CD4-positive, alpha-beta memory T cell (primary cell): ENCODE measurements at places on chromosomes 16 and 17.

DNA sequence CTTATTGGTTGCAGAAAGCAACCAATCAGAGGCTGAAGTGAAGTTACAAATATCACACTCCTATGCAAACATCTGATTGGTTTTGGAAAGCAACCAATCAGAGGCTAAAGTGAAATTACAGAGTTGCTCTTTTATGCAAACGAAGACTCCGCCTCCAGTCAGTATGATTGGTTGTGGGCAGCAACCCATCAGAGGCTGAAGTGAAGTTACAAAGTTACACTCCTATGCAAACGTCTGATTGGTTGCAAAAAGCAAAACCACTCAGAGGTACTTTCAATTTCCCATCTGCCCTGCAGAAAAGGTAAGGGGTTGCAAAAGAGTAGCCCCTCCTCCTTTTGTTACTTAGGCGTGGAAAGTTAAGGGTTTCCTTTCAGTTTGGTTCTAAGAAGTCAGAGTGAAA, 697.3 kb downstream of the MAF start:
- no peak for DNase-seq

- no peak for DNase-seq
These were observed 23.7 kb downstream of the ITPRIPL2 start for GRCh38 chr16:19137201-19138128.

GRCh38 chr17:5862395-5862794, 207.8 kb upstream of the WSCD1 start:
- DNase-seq, result no peak

- no peak for DNase-seq
These were observed 347.5 kb upstream of the TNRC6C start for GRCh38 chr17:77610972-77611521.

- peak; percentile 73 for DNase-seq
These were observed 28.6 kb upstream of the NUDT16L1 start for GRCh38 chr16:4664538-4665418.

- DNase-seq, result no peak
These were observed 142.0 kb upstream of the RCVRN start for GRCh38 chr17:10046786-10047785.

DNA sequence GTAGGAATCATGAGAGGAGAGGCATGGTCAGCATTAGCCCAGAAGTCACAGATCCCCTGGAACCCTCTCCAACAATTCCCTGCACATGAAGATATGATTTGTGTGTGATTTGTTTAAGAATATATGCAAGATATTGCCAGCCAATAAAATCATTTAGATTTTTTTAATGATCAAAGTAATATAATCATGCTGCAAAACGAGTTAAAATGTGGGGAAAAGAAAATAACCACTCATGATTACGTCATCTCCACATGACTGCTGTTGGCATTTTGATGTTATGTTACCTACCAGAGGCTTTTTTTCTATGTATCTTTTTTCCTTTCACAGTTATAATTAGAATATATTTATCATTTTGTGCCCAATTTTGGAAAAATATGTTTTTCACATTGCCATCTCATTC, 22.4 kb downstream of the SLC35G3 start:
- peak; percentile 59 for DNase-seq

DNA sequence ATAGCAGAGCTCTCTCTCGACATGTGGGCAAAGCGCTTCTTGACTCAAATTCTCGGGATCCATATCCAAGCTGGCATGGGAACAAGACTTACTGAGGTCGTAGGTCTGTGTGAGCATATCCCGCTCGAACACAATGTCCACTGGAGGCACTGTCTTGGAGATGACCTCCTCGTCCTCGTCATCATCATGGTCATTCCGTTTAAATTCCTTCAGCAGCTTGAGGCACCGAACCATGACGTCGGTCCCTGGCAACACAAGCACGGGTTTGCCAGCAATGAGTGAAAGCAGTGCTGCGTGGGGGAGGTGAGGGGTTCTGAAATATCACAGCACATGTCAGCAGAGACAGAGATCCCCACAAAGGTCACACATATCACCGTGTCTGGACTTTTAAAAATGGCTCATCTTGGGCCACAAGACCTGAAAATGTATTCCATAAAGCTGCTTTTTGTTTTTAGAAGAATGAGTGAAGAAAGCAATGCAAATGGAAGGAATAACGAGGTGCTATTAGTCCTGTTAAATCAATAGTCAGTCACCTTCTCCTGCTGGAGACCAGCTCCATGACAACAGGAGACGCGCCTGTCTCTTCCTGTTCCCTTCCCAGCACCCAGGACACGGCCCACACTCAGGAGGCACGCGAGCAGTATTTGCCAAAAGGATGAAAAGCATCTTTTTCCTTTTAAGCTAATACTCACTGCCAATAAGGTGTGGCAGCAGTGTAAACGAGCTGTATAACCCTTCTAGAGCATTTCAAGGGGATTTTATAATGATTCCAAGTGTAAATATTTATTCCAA, 37.9 kb downstream of the GTF3C1 start:
- DNase-seq, result no peak

- DNase-seq, result no peak
These were observed 542 bp downstream of the SLC39A11 start for GRCh38 chr17:73091770-73092522.

GRCh38 chr17:35189291-35189690, 4.9 kb downstream of the SLC35G3 start:
- DNase-seq, result no peak

DNA sequence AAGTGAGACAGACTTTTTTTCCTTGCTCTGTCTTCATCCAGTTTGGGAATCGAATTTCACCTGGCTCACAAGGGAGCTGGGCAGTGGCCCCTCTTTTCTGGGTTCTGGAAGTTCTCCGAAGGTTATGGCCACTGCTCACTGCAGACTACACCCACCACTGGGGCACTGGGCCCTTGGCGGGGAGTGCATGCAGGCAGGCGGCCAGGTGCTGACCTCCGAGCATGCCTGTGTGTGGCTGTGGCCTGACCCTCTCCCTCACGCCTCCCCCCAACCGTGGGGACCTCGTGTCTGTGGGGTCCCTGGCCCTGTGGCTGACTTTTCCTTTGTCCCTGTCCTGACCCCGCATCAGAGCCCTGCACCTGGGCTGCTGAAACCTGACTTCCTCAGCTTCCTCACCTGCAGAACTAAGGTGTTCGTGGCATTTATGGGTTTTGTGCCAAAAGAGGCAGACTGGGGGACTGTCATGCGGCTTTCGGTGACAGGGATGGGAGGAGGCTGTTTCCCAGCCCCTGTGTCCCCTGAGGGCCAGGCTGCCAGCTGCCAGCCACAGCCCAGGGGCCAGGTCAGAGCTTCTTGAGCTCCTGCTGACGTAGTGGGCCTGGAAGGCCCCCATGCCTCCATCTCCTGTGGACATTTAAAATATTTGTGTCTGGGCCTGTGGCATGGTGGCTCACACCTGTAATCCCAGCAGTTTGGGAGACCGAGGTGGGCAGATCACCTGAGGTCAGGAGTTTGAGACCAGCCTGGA, 21.4 kb downstream of the ASPSCR1 start:
- no peak for DNase-seq

GRCh38 chr17:28191018-28191417, 128.0 kb upstream of the TMEM97 start:
- no peak for DNase-seq

- DNase-seq, result no peak
These were observed 23.2 kb downstream of the PIEZO1 start for GRCh38 chr16:88761830-88762229.

DNA sequence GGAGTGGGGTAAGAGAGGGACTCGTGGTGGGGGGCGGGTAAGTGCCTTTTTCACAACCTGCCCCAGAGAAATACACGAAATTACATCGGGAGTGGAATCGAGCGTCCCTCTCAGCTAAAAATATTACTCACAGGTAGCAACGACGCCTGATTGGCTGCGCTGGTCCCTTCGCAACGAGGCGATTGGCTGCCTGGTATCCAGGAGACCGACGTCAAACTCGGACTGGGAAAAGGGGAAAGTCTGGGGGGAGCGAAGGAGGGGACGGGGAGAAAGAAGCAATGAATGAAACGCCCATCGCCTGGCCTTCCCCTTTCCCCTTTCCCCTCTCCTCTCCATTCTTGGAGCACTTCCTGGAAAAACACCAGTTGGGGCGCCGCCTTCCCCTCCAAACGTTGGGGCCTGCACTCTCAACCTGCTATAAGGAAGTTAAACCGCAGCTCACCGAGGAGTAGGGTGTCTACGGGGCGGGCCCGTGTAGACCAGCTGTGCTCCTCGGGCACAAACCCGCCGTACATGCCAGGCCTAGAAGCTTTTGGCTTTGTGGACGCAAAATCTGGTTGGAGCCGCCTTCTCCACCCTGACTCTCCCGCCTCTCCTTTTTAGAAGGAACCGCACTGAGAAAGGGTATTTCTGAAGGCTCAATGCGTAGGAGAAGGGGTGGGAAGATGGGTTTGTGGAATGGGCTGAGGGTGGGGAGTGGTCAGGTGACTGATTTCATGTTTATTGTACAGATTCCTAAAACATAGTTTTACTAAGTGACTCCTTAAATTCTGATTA, 1.4 kb upstream of the TOB1 start:
- peak; percentile 85 for DNase-seq

DNA sequence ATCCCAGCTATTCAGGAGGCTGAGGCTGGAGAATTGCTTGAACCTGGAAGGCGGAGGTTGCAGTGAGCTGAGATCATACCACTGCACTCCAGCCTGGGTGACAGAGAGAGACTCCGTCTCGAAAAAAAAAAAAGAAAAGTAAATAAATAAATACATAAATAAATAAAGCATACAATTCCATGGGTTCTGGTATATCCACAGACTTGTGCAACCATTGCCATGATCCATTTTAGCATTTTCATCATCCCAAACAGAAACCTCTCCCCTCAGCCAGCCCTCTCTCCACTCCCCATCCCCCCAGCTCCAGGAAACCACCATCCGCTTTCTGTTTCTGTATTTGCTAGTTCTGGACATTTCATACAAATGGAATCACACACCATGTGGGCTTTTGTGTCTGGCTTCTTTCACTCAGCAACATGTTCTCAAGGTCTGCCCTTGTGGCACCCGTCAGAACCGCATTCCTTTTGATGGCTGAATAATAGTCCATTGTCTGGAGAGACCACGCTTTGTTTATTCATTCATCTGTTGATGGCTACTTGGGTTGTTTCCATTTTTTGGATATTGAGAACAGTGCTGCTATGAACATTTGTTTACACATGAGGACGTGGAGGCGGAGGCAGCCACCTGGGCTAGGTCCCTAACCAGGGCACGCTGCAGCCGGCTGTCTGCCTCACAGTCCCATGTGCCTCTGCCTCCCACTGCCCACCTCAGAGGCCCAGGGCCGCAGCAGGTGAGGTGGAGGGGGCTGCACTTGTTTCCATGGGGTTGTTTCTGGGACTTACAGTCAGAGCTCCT, 76.2 kb downstream of the NT5M start:
- no peak for DNase-seq

- no peak for DNase-seq
These were observed 381.5 kb downstream of the CPPED1 start for GRCh38 chr16:12422233-12422632.

GRCh38 chr16:48383877-48384519, 1.2 kb downstream of the SIAH1 start:
- DNase-seq, result peak; percentile 6

DNA sequence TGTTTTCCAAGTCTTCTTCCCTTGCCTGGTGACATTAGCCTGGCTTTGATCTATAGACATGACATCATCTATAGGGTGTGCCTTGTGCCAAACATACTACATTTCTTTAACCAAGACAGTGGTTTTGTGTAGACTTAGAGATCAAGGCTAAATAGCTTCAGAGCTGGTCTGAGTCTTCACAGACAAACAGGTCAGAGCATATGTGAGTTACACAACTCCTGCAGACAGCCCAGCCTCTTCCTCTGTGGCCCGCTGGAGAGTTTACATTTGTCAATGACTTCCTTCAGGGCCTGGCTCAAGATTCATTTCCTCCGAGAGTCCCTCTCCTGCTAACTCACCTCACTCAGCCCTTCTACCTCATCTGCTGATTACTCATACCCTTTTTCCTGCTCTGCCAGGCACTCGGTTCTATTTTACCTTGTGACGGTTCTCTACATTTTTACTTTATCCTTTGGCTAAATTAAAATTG, 73.1 kb upstream of the TANC2 start:
- no peak for DNase-seq

DNA sequence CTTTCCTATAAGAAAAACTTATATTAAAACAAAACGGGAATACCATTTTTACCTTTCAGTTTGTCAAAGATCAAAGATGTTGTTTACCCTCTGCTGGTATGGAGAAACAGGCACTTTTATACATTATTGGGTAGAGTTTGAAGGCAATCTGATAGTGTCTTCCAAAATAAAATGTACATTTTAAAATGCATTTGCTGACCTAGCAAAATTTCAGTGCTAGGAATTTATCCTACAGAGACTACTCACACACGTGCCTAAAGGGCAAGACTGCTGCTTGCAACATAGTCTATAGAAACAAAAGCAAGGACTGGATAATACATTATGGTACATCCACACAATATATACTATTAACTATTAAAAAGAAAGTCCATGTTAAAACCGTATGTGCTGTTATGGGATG, 36.0 kb downstream of the COPRS start:
- DNase-seq, result no peak

DNA sequence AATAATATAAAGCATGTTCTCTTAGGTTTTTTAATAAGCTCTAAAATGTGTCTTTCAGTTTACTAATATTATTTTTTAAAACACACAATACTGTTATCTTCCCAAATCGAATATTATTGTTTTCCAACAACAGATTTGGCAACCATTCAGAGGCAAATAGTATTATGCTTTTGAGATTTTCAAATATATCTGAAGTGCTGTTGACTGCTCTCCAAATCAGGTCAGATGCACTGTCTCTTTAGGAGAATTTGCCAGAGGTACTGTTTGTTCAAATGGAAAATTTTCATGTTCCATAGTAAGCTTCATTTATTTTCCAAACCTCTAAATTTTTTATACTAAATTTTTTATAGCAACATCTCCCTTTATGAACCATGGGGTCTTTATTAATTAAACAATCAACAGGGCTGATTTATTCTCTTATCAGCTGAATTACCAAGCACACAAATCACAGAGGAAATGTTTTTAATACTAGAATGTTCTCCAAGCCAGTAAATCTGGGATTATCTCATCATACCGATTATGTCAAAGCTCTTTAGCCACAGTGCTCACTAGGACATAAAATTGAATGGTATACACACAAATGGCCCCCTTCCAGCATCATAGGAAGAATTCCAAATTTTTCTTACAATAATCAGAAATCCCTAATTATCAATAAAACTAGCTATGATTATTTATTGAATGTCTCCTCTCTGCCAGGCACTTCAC, 108.8 kb upstream of the HLF start:
- no peak for DNase-seq

DNA sequence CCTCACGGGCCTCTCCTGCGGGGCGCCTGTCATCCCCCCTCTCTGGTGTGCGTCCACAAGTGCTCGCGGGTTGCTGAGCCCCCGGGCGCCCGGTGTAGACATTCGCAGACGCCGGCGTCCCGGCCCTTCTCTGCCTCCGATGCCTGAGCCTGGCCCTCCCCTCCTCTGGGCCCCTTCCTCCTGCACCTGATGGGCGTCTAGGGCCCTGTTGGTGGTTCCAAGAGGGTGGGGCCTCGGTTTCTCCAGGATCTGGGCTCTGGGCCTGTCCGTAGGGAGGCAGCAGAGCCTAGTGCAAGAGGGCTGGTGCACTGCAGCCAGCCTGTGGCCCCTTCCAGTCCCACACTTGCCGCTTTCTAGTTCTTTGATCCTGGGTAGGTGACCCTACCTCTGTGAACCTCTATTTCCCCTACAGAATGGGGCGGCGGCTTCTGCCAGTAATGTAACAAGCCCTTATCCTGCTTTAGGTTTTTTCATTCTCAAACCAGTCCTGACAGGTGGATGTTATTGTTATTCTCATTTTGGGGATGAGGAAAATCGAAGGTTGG, 623 bp downstream of the E4F1 start:
- peak; percentile 42 for DNase-seq

GRCh38 chr17:67990909-67991308, 5.4 kb downstream of the C17orf58 start:
- no peak for DNase-seq

GRCh38 chr17:36994438-36994837, 45.7 kb downstream of the AATF start:
- DNase-seq, result no peak
